H1 (cell line): ENCODE measurements at places on chromosomes 5 and 9. TPM values are rescaled to one million over a fixed set of nuclear protein-coding genes. Genes with fewer than 3 reads are reported as not detected.

FOXI1 gene
- polyA plus RNA-seq = not detected in 2 replicates

ASPN gene
- polyA plus RNA-seq = not detected in 2 replicates

SHISAL2B gene
- polyA plus RNA-seq = 12.4 and 14.2 TPM in 2 replicates

SLC25A48 gene
- 1.3 and 1.4 TPM in 2 replicates for polyA plus RNA-seq

XRCC4 gene
- polyA plus RNA-seq = 1.2 and 3.0 TPM in 2 replicates

PCDHB7 gene
- 0.17 and 0.24 TPM in 2 replicates for polyA plus RNA-seq

APBA1 gene
- 0.36 and 0.39 TPM in 2 replicates for polyA plus RNA-seq

PCSK5 gene
- polyA plus RNA-seq = 5.5 and 5.6 TPM in 2 replicates

RECK gene
- polyA plus RNA-seq = 5.0 and 5.4 TPM in 2 replicates

IL4 gene
- polyA plus RNA-seq = not detected in 2 replicates

SPATA31E1 gene
- 0.05 and 0.09 TPM in 2 replicates for polyA plus RNA-seq

IL3 gene
- polyA plus RNA-seq = not detected in 2 replicates

ROR2 gene
- polyA plus RNA-seq = 2.7 and 5.4 TPM in 2 replicates

FAM221B gene
- 0.03 TPM in 1 of 2 replicates, not detected in the other for polyA plus RNA-seq

ZFP2 gene
- 0.19 and 0.20 TPM in 2 replicates for polyA plus RNA-seq

SEMA4D gene
- 21.0 and 34.3 TPM in 2 replicates for polyA plus RNA-seq
